ENCODE measurements at places on chromosomes 7 and 10. TPM values are rescaled to one million over a fixed set of nuclear protein-coding genes. Genes with fewer than 3 reads are reported as not detected.

The HYAL4 gene
- polyA plus RNA-seq, result 0.11 TPM

The TSPAN13 gene
- 27.2 TPM for polyA plus RNA-seq

The BCL7B gene
- polyA plus RNA-seq, result 40.3 TPM

The PTN gene
- polyA plus RNA-seq, result 200 TPM

The ODAD2 gene
- 0.73 TPM for polyA plus RNA-seq

The NANOS1 gene
- polyA plus RNA-seq, result 4.8 TPM

The PPP1R9A gene
- 30.4 TPM for polyA plus RNA-seq

The ASB4 gene
- polyA plus RNA-seq, result 0.13 TPM

The SEMA3C gene
- 34.7 TPM for polyA plus RNA-seq

DNA sequence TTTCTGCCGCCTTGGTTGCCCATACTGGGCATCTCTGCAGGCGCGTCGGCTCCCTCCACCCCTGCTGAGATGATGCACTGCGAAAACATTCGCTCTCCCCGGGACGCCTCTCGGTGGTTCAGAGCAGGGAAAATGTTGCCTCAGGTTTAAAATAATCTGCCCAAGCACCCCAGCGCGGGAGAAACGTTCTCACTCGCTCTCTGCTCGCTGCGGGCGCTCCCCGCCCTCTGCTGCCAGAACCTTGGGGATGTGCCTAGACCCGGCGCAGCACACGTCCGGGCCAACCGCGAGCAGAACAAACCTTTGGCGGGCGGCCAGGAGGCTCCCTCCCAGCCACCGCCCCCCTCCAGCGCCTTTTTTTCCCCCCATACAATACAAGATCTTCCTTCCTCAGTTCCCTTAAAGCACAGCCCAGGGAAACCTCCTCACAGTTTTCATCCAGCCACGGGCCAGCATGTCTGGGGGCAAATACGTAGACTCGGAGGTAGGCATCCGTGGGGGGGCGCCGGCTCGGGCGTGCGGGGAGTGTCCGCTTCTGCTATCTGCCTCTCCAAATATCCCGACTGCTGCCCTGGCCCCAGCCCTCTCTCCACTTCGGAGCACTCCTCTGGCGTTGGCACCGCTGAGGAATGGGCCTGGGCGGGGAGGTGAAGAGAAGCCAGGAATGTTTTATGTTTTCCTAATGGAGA is at the start of gene CAV1:
Gene CAV1, plus strand, starts transcription at position 428 of the 689 bp plus-strand sequence. Its CDS starts 27 bp downstream, at position 455.
- no peak for DNase-seq

DNA sequence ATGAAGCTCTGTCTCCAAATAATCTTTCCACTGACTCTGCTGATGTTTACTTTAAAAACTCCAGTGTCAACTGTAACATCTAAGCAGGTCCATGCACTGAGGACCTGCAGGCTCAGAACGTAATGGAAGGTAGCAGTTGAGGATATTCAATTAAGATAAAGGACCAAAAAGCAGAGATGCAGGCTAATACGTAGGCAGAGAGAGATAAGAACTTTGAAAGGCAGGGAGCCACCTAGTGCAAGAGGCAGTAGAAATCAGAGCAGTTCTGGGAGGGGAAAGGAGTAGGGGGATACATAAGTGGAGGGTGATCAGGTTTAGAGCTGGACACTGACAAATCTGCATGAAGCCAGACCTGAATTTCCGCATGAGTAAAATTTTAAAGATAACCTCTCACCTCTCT is 114.5 kb upstream of the POM121L12 start:
- DNase-seq, result no peak

DNA sequence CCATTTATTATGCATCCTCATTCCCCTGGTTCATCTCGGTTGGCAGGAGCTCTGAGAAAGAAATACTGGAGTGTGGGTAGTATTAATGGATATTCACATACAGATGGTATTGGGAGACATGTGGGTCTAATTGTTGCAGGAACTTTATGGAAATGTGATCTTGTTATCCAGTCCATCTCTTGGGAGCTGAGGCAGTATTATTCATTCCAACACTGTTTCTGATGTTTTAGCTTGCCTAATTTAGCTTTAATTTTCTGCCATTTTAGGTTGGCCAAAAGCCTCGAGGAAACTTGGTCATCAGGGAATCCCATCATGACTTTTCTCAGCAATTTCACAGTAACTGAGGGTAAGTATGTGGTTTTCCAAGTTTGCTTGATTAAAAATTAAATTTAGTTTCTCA is 125.7 kb downstream of the ABCA13 start:
- DNase-seq, result no peak

- no peak for DNase-seq
Measured at GRCh38 chr10:110330675-110331074, 26.0 kb upstream of the SMNDC1 start.

DNA sequence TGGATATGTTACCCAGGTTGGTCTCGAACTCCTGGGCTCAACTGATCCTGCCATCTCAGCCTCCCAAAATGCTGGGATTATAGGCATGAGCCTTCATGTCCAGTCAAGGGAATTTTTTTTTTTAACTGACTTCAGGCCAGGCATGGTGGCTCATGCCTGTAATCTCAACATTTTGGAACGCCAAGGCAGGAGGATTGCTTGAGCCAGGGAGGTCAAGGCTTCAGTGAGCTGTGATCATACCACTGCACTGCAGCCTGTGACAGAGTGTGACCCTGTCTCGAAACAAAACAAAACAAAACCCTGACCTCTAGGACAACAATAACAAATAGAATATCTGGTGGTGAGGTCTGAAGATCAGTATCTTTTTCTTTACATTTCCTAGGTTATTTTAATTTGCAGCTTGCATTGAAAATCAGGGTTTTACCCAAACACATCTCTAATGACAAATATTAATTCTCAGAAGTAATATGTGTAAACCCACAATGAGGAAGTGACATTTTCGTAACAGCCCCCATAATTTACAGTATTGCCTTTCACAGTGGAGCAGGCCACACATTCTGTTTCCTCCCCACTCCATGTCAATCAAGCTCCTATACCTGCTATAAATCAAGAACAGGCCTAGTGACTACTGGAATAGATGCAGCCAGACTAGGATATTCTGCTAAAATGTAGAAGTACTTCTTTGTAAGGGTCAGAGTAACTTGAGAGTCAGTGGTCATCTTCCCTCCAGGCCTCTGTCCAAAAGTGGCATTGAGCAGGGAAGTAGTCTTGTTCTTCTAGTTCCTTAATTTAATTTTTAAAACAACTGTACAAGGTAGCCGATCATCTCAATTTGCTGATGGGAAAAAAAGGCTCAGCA is 43.3 kb upstream of the ECHDC3 start:
- DNase-seq, result no peak

DNA sequence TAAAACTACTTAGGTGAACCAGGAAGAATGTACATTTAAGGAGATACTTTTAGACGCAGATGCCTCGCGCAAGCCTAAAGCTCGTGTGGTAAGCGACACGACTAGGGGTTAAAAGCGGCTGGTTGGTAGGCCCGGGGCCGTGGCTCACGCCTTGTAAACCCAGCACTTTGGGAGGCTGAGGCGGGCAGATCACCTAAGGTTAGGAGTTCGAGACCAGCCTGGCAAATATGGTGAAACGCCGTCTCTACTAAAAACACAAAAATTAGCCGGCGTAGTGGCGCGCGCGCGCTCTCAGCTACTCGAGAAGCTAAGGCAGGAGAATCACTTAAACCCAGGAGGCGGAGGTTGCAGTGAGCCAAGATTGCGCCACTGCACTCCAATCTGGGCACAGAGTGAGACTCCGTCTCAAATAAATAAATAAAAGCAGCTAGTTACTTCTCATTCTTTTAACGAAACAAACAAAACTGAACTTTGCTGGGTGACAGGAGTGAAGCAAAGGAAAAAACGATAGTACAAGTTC is 879 bp downstream of the NUDT5 start:
- no peak for DNase-seq

DNA sequence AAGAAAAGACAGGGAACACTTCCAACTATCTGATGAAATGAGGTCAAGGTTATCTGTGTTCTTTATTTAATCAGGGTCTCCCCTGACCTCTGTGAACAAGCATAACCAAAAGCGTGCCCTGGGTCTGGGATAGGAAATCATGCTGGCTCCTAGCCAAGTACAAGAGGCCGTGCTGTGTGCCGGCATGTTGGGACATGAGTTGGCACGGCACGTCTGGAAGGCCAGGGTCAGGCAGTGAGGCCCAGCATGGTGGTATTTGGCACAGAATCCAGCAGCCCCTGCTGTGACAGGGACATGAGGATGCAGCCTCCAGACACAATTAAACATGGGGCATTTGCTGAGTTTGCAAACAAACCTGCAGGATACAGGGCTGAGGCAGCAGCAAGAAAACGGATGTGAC is 320.4 kb downstream of the PLXNA4 start:
- DNase-seq, result no peak

GRCh38 chr10:48555310-48556042 is 49.4 kb downstream of the ARHGAP22 start:
- no peak for DNase-seq

GRCh38 chr7:111026343-111026742 is 64.6 kb upstream of the LRRN3 start:
- DNase-seq, result no peak

GRCh38 chr7:92010215-92010614 is 69.6 kb downstream of the AKAP9 start:
- DNase-seq, result no peak

DNA sequence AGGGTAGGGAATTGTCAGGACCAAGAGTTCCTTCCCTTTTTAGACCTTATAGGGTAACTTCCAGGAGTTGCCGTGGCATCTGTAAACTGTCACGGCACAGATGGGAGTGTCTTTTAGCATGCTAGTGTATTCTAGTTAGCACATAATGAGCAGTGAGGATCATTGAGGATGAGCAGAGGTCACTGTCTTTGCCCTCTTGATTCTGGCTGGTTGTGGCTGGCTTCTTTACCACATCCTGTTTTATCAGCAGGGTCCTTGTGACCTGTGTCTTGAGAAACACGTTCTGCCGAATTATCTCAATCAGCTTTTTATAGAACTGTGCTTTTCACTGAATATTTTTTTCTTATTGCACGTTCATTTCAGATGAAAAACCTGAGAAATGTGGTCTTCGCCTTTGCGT is 41.5 kb downstream of the MINPP1 start:
- DNase-seq, result no peak

DNA sequence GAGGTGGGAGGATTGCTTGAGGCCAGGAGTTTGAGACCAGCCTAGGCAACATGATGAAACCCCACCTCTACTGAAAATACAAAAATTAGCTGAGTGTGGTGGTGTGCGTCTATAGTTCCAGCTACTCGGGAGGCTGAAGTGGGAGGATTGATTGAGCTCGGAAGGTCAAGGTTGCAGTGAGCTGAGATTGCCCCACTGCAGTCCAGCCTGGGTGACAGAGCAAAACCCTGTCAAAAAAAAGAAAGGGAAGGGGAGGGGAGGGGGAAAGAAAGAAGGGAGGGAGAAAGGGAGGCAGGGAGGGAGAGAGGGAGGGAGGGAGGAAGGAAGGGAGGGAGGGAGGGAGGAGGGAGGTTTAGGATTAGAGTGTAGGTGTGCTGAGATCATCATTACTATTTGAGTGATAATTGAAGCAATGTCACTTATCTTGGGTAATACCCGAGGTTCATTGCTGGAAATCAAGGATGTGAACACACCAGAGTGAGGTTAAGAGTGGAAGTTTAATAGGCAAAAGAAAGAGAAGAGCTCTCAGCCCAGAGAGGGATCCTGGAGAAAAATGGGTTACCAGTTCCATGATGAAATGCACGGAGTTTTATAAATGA is 27.6 kb downstream of the VCL start:
- DNase-seq, result no peak

DNA sequence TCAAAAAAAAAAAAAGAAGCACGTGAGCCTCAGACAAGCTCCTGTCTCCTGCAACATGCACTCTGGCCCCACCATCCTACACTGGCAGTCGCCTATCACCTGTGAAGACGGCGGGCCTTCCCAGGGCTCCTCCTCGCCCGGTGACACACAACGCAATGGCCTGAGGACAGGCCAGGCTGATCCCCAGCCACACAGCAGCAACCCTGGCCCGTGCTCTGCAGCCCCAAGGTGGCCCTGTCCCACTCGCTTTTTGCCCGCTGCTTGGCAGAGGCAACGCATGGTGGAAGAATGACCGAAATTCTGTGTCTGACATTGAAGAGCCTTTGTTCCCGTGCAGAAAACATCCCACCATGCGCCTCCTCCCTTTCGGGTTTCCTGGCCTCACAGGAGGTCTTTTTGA is 8.1 kb downstream of the RADIL start:
- DNase-seq, result no peak

DNA sequence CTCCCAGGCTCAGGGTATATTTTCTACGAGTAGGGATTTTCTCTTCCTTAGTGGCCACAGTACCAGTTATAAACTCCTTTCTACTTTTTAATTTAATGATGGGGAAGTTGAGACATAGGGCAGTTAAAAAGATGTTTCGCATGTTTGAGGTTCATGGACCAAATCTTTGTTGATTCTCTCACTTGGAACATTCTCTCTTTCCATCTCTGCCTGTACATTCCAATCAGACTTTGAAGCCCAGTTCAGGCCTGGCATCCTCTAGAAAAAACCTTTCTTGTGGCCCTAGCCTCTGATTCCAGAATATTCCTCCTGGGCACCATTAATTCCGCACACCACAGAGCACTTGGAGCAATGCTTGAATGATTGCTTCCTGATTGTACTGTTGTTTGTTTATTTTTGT is 18.5 kb downstream of the SLC13A4 start:
- DNase-seq, result no peak

DNA sequence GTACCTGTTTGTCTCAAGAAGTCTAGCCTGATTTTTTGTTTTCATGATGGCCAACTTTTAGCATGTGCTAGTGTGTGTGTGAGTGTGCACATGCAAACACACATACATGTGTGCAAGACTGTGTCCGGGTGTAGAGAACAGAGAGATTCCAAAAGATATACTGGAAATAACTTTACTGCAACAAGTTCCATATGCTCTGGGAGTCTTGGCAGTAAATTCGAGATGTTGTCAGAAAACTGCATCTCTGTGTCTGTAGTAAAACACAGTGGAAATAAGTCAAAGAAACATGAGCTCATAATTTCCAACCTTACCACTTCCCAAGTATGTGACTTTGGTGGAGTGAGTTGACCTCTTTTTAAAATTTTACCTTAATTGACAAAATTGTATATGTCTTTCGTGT is 950.8 kb upstream of the C7orf33 start:
- no peak for DNase-seq

DNA sequence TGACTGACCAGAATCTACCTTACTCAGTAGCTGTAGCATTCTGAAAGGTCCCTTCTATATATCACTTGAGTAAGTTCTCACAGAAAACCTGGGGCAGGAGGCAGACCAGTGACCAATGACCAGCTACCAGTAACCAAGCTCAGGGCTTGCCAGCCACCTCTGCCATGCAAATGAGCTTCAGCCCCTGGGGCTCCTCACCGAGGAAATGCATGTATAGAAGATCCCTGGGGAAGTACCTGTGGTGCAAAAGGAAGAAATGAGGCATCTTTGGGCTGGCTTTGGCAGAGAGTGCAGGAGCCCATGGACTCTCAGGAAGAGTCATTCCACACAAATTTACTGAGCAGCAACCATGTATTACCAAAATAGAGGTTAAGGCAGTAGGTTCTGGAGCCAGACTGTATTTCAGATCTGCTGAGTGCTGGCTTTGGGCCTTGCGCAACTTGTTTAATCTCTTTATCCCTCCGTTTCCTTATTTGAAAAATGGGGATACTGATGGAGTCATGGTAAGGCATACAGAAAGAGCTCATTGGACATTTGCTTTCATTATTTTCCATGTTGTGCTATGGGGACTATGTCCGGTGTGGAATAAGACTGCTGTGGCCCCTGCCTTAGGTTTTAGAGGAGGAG is 41.1 kb upstream of the FAM204A start:
- DNase-seq, result no peak

- DNase-seq, result no peak
Measured at GRCh38 chr7:116212869-116213268, 2.5 kb downstream of the TES start.

GRCh38 chr10:64086083-64086767 is 565.0 kb downstream of the REEP3 start:
- DNase-seq, result no peak

Data from renal cortex interstitium (tissue), 15 donors.